ENCODE measurements at places on chromosomes 7 and 10.
A peak's percentile ranks its signal among the peaks of the same experiment; 100 is the strongest.

GRCh38 chr7:111561654-111561903, 713 bp downstream of the IMMP2L start:
- no peak for ATAC-seq

GRCh38 chr10:2020836-2021235, 283.5 kb upstream of the ADARB2 start:
- no peak for ATAC-seq

DNA sequence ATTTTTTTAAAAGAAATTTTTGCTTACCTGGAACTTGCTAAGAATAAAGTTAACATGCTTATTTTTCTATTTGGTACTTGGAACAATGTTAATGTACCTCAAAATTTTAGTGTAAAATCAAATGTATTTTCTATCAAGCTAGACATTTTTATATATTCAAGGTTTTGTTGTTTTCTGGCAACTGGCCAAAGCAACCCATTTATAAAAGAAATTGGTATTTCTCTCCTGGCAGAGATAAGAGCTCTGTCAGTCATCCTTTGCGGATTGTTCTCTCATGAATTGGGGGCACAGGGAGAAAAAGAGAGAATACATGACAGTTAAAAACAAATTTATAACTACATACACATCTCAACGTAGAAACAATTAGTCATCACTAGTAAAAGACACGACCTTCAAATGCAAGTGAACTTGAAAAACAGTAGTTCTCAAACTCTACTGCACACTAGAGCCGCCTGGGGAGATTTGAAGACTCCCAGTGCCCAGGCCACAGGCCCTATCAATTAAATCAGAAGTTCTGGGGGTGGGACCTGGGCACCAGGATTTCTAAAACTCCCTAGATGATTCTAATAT, 152.4 kb upstream of the LAMB4 start:
- no peak for ATAC-seq

- no peak for ATAC-seq
Measured at GRCh38 chr10:101545898-101546297, 42.2 kb downstream of the POLL start.

DNA sequence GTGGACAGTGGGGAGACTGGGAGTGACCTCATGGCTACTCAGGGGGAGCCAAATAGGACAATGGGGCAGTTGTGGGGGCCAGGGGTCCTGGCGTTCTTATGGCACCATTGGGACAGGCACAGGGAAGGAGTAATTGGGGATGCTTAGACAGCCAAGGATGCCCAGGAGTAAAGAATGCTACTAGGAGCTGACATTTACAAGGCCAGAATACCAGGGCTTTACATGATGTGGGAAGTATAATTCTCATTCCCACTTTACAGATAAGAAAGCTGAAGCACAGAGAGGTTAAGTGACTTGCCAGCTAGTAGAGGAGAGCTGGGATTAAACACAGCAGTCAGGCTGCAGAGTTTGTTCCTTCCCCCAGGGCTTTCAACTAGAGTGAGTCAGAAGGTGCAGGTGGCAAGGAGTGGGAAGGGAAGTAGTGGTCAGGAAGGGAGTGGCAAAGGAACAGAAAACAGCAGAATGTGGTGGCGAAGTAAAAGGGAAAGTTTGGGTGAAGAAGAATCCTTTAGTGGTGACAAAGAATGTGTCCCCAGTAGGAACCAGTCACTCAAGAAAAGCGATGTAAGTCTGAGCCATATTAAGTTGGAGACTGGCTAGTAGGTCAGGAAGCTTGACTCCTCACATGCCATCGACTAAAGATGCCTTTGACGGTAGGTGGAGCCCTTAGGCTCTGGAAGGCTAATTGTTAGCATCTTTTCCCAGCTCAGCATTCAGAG, 32.8 kb downstream of the CPVL start:
- no peak for ATAC-seq

- ATAC-seq: no peak
Measured at GRCh38 chr7:121167971-121168370, 160.8 kb upstream of the WNT16 start.

- no peak for ATAC-seq
Measured at GRCh38 chr10:58319599-58319998, 15.2 kb upstream of the UBE2D1 start.

GRCh38 chr7:43141091-43141490, 28.6 kb downstream of the HECW1 start:
- ATAC-seq: no peak

GRCh38 chr10:10804061-10804460, 213.6 kb upstream of the CELF2 start:
- no peak for ATAC-seq

- ATAC-seq: no peak
Measured at GRCh38 chr10:118961436-118961835, 68.1 kb upstream of the NANOS1 start.

DNA sequence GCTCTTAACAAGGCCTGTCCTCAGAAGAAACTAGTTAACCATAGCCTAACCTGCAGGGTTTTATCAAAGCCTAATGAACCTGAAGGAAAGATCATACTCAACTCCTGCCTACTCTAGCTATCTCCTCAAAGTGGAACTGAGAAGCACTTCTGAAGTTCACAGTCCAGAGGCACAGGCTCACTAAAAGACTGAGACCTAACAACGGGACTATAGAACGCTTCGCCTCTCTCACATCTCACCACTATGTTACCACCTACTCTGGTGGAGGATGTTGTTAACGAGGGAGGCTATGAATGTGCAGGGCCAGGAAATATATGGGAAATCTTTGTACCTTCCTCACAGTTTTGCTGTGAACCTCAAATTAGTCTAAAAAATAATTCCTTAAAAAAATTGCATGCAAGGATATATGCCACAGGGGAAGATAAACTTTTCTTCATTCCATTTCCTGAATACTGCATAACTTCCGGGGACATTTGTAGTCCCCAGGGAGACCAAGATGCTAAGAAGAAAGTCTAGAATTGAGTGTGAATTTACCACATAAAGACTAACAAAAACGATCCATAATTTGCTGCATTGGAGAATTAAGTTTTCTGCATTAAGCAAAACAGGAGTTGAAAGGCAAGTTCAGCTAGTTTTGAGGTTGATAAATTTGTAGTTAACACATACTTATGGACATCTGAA, 21.6 kb downstream of the LIPJ start:
- no peak for ATAC-seq

- ATAC-seq: no peak
Measured at GRCh38 chr10:48941427-48942075, 1.9 kb upstream of the LRRC18 start.

GRCh38 chr10:2760736-2761135, 306.6 kb upstream of the PFKP start:
- no peak for ATAC-seq

- peak; percentile 66 for ATAC-seq
Measured at GRCh38 chr10:48491392-48492139, 113.3 kb downstream of the ARHGAP22 start.

DNA sequence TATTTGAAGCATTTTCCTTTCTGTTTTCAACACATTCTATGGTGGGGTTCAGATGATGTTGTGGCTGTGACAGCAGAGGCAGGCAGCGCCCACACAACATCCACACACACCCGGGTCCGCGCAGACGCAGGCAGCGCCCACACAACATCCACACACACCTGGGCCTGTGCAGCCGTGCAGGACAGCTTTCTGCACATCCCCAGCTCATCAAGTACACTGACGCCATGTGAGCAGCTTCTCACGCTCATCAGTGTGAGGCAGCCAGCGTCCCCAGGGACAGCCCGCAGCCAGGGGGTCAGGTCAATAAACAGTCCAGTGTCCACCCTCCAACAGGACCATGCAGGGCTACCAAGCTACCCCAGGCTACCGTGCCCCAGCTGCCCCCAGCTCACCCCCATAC, 272.8 kb upstream of the TCERG1L start:
- peak; percentile 53 for ATAC-seq

GRCh38 chr7:19491371-19491770, 217.5 kb downstream of the POLR1F start:
- ATAC-seq: no peak

DNA sequence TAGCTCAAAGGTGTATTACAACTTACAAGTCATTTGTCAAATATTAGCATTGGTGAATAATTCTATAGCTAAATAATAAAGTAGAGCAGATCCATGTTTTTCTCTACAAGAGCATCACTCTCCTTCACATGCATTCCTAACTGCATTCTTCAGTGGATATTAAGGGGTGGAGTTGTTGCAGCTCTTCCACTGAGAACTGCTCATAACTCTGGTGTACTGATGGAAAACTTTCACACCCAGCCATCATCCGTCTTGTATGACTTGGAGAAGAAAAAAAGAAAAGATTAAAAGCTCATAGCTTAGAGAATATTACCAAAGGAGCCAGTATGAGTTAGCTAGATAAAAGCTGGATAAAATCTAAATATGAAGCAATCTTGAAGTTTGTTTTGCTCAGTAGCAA, 10.2 kb upstream of the FAM13C start:
- no peak for ATAC-seq

DNA sequence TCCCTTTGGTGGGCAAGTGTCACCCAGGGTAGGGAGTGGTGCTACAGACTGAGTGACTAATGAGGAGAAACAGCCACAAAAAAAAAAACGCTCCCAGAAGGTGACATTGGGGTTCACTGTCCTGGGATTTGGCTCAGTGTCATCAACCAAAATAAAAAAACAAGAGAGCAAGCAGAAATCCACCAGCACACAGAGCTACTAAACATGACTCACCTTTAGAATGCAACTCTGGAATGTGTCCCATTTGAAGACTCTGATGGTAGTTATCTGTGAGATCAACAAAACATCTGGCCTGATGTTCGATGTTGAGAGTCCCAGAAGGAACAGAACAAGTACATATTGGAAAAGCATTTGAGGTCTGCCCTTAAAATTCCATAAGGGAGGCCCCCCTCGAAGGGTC, 200.3 kb upstream of the LYZL2 start:
- no peak for ATAC-seq

DNA sequence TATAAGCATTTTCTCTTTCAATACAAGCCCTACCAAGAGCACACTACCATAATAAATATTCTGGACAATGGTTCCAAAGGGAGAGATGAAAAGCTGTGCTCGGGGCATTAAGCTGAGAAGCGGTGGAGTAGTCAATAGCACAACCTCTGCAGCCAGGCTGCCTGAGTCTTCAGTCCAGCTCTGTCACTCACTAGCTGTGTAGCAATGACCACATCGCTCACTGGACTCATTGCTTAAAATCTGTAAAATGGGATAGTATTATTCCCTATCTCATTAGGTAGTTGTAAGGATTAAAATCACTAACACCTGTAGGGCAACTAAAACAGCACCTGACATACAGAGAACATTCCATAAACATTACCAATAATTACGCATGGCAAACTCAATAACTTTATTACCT, 199.9 kb upstream of the KLF14 start:
- no peak for ATAC-seq

DNA sequence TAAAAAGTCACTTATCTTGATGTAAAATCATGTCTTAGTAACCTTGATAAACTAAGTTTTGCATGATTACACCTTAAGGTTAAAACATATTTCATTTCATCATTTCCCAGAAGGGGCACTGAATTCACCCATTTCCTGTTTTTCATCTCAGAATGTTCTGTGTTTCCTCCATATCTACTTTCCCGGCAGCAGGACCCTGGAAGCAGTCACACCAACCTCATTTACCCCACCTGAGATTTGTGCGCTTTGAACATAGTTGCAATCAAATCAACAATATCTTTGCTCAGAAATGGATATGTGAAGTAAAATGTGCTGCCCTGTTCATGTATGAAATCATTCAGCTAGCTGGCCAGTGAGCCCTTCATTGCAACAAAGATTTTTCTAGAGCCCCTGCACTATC, 46.8 kb downstream of the IKZF1 start:
- no peak for ATAC-seq

Data from motor neuron (in vitro differentiated cells).